H1 (cell line): ENCODE measurements at places on chromosomes 2 and 18. TPM values are rescaled to one million over a fixed set of nuclear protein-coding genes. Genes with fewer than 3 reads are reported as not detected.

DNA sequence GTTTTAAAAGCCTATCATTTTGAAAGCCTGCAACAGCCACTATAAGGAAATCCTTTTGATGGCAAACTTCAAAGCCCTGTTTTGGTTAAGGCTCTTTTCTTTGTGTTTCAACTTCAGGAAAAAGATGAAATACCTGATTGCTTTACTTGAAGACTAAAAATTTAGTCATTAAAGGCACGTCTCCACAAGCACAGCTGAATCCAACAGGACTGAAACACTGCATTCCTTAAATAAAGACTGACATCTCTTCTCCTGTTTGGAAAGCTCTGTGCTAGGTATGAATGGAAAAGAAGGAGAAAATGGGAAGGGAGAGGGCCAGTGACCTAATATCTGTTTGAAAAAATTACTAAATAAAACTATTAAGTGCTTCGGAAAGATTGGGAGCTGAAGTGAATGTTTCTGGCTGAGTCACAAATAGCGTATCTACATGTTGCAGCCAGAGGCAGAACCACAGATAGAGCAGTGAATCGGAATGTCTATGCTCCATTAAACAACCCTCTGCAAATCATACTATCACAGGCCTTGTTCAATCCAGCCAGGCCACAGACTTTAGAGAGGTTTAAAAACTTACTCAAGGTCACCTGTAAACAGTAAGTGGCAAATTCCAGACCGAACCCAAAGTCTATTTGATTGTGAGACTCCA is 21.1 kb upstream of the RALBP1 start:
- no peaks in the 10 kb centered on the region for H3K36me3 ChIP-seq
- H3K27me3 ChIP-seq, result peaks cover 1% of the 10 kb centered on the region
- DNase-seq, result no peak
- no peak overlapping the region for H3K27ac ChIP-seq
- H3K4me3 ChIP-seq, result no peak overlapping the region

DNA sequence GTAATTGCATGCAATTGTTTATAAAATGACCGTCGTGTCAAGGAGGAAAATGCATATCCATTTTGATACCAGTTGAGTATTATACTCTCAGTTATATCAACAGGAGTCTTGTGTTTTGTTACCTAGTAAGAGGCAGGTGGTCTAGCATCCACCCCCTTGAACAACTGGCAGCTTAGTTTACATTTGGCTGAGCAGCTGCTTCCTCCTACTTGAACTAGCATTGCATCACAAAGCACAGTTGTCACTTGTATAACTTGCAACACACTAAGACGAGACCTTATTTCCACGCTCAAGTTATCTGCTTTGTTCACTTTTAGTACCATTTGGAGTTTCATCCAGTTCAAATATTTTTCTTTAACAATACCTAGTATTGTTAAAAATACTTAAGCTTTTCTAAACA is 75.4 kb upstream of the UBE2E3 start:
- no peaks in the 10 kb centered on the region for H3K36me3 ChIP-seq
- DNase-seq, result no peak
- H3K27me3 ChIP-seq, result no peaks in the 10 kb centered on the region
- H3K4me1 ChIP-seq, result no peaks in the 10 kb centered on the region

GRCh38 chr18:21056545-21056944 is 55.1 kb downstream of the ROCK1 start:
- H3K36me3 ChIP-seq, result no peaks in the 10 kb centered on the region
- no peaks in the 10 kb centered on the region for H3K27me3 ChIP-seq
- no peak for DNase-seq
- no peak overlapping the region for H3K4me3 ChIP-seq

GRCh38 chr2:133814890-133815289 is 246.6 kb upstream of the NCKAP5 start:
- H3K27ac ChIP-seq, result no peak overlapping the region
- peaks cover 3% of the 10 kb centered on the region; the same call in 1 of the 2 replicates for H3K4me1 ChIP-seq
- no peaks in the 10 kb centered on the region for H3K27me3 ChIP-seq
- DNase-seq, result no peak

CPLX4 gene
- polyA plus RNA-seq, result not detected in 2 replicates

TXNDC2 gene
- 0.11 TPM in 1 of 2 replicates, not detected in the other for polyA plus RNA-seq
